ENCODE measurements at places on chromosomes 7 and 10. TPM values are rescaled to one million over a fixed set of nuclear protein-coding genes. Genes with fewer than 3 reads are reported as not detected.

DNA sequence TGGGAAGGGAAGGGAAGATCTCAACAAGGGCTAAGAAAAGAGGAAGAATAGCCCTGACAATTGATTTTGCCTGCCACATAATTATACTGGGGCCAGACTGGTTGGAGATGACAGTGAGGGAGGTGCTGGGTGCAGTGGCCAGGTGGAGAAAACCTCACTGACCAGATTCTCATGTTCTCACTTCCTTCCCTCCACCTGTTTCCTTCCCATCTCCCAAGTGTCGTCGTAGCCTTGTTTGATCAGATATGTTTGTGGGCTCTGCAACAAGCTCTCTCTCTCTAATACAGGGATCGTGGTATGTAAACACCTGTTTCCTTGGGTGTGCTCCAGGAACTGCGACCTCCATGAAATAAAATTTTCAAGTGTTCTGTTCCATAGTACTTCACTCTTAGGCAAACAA is 60.2 kb downstream of the VCL start:
- no peak for DNase-seq

DNA sequence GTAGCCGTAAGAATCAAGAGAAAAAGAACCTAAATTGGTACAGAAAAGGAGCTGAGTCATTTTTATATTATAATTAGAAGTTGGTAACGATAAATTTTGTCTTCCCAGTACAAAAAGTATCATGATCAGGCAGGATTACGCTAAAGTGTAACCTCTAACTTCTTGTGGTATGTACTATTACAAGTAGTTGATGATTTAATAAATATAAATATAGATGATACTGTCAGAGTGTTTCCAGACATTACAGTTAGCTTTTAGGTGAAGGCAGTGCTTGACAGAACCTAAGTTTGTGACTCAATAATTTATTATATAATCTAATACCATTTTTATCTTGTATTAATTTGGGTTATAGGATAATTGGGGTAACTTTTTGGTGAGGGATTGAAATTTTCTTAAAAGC is 53.4 kb downstream of the ZEB1 start:
- DNase-seq = no peak

GRCh38 chr10:13773496-13774170 is 186.9 kb downstream of the PRPF18 start:
- DNase-seq = no peak

SPDYE1 gene
- not detected for total RNA-seq

DNA sequence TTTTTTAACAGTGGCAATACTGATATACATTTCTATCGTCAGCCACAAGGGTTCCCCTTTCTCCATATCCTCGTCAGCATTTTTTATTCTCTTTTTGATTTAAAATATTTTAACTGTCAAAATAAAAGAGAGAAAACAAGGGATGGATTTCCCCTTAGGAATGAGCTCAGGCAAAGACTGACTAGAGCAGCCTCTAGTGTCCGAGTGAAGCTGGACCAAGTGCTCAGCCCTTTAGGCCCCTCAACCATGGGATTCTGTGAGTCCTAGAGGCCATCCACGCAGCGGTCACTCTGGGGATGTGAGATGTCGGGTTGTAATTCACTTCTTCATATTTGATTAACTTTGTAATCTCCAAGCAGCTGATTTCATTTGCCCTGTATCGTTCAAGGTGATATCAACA is 137.4 kb upstream of the RNF32 start:
- no peak for DNase-seq

- DNase-seq = no peak
Measured at GRCh38 chr7:44629829-44630522, 23.5 kb downstream of the OGDH start.

PNLIPRP3 gene
- not detected for total RNA-seq

EBLN1 gene
- not detected for total RNA-seq
